ENCODE measurements at places on chromosomes 5 and 9.

GRCh38 chr9:1676771-1677170 lies 338.4 kb upstream of the SMARCA2 start:
- no peak overlapping the region for H3K27ac ChIP-seq
- H3K27me3 ChIP-seq, result no peaks in the 10 kb centered on the region
- no peak overlapping the region for H3K4me3 ChIP-seq

- H3K27ac ChIP-seq, result no peak overlapping the region
- H3K27me3 ChIP-seq, result no peaks in the 10 kb centered on the region
- H3K36me3 ChIP-seq, result no peaks in the 10 kb centered on the region
- no peak for DNase-seq
- no peak overlapping the region for H3K4me3 ChIP-seq
These were observed 34.0 kb upstream of the FGF1 start for GRCh38 chr5:142719836-142720370.

GRCh38 chr9:130866474-130866965 lies 30.1 kb downstream of the QRFP start:
- H3K4me3 ChIP-seq, result no peak overlapping the region
- no peak overlapping the region for H3K27ac ChIP-seq
- H3K27me3 ChIP-seq, result no peaks in the 10 kb centered on the region
- H3K4me1 ChIP-seq, result no peaks in the 10 kb centered on the region
- no peaks in the 10 kb centered on the region for H3K36me3 ChIP-seq
- DNase-seq, result peak; percentile 82

- no peak overlapping the region for H3K27ac ChIP-seq
- no peaks in the 10 kb centered on the region for H3K27me3 ChIP-seq
- H3K36me3 ChIP-seq, result no peaks in the 10 kb centered on the region
- peak; percentile 68 for DNase-seq
These were observed 63.6 kb downstream of the RNF180 start for GRCh38 chr5:64229163-64229774.

GRCh38 chr5:89043676-89044075 lies 160.7 kb upstream of the MEF2C start:
- no peak overlapping the region for H3K27ac ChIP-seq
- no peaks in the 10 kb centered on the region for H3K27me3 ChIP-seq
- no peaks in the 10 kb centered on the region for H3K36me3 ChIP-seq
- no peak overlapping the region for H3K4me3 ChIP-seq
- DNase-seq, result no peak

- H3K4me1 ChIP-seq, result peaks cover 30% of the 10 kb centered on the region
- peak; percentile 80 for DNase-seq
- H3K36me3 ChIP-seq, result peaks cover 53% of the 10 kb centered on the region
- H3K4me3 ChIP-seq, result no peak overlapping the region
These were observed 155.2 kb downstream of the MEF2C start for GRCh38 chr5:88727705-88728313.

DNA sequence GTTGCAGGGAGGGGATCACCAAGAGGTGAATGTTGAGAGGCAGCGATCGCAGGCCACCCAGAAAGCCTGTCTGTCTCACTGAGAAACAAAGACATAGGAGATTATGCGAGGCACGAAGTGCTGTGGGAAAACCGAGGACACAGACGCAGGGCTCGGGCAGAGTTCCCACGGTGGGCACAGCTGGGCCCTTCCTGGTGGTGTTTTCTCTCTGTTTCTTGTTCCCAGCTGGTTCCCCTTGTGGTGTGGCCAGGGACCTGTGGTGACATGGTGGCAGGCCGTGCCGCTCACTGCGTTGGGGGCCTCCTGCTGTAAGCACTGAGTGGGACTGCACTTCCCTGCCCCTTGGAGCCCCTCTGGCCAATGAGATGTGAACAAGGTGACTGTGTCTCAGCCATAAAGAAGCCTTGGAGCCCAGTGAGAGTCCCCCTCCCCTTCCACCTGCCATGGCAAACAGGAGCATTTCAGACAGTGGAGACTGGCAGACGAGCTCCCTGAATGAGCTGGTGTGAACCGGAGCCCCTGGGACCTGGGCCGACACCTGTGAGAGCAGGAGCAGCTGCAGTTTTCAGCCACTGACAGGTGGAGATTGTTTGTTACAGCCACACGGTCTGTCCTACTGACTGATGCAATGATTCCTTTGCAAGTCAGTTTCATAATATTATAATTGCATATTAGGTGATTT lies 13.2 kb upstream of the IRX4 start:
- no peaks in the 10 kb centered on the region for H3K4me1 ChIP-seq
- no peaks in the 10 kb centered on the region for H3K36me3 ChIP-seq
- no peaks in the 10 kb centered on the region for H3K27me3 ChIP-seq
- H3K27ac ChIP-seq, result no peak overlapping the region

- H3K36me3 ChIP-seq, result no peaks in the 10 kb centered on the region
- H3K4me1 ChIP-seq, result peaks cover 8% of the 10 kb centered on the region
- DNase-seq, result no peak
- no peak overlapping the region for H3K27ac ChIP-seq
These were observed 6.3 kb upstream of the FAF2 start for GRCh38 chr5:176441921-176442323.

- DNase-seq, result no peak
- H3K4me3 ChIP-seq, result no peak overlapping the region
- peaks cover 5% of the 10 kb centered on the region for H3K4me1 ChIP-seq
- H3K27ac ChIP-seq, result no peak overlapping the region
- no peaks in the 10 kb centered on the region for H3K36me3 ChIP-seq
These were observed 131.7 kb downstream of the SUSD1 start for GRCh38 chr9:112043423-112043822.

DNA sequence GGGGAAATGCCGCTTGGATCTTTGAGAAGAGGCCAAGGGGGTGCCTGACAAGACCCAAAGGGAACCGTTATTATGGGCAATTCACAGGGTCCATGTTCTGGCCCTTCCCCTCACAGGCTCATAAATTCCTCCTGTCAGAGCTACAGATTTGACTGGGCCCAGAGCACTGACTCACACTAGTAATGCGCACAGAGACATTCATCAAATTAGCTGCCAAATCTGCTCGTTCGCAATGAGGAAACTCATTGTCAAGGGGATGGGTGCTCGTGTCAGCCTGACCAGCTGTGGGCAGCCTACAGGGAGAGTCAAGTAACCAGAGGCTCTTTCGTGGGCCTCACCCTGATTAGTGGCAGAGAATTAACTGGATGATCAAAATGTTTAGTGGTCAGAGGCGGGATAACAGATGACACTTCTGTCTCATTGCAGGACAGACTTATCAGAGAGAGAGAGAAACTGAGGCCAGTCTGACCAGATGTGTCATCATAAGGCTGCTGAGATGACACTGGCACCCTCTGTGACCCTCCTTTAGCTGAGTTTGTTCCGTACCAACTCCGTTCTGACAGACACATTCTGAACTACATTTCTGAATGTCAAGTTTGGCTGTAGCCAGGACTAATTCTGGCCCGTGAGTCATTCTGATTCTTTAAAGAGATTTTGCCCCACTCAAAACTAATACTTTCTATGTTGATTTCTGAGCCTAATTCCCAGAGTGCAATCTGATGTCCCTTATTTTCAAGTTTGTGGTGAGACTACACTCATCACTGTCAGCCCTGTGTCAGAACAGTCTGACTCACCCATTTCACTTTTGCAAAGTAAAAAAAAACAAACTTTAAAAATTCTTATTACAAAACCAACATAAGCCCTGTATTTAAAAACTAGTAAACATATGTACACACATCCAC lies 377.1 kb downstream of the ACTL7B start:
- DNase-seq, result no peak
- no peak overlapping the region for H3K4me3 ChIP-seq
- H3K4me1 ChIP-seq, result no peaks in the 10 kb centered on the region
- H3K27ac ChIP-seq, result no peak overlapping the region

DNA sequence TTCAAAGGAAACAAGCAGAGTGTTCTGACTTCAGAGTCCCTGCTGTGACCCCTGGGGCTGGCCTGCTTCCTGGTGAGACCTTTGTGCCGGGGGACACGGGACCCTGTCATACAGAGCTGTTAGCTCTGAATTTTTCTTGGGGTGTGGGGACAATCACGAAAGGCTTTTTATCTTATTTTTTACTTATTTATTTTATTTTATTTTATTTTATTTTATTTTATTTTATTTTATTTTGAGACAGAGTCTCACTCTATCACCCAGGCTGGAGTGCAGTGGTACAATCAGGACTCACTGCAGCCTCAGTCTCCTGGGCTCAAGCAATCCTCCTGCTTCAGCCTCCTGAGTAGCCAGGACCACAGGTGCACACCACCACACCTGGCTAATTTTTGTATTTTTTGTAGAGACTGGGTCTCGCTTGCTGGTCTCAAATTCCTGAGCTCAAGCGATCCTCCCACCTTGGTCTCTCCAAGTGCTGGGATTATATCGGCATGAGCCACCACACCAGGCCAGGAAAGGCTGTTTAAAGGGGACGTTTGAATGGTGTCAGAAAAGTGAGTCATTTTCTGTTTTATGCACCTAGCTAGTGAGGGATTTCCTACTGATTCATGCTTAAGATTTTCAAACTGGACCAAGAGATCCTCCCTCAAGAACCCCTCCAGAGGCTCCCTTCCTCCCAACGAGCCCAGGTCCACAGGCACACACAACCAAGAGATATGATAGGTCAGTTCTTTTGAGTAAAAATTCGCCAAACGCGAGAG lies 75.7 kb downstream of the OLFM1 start:
- H3K27me3 ChIP-seq, result no peaks in the 10 kb centered on the region
- H3K4me1 ChIP-seq, result no peaks in the 10 kb centered on the region
- DNase-seq, result no peak
- H3K4me3 ChIP-seq, result no peak overlapping the region

- no peak overlapping the region for H3K4me3 ChIP-seq
- H3K4me1 ChIP-seq, result peaks cover 8% of the 10 kb centered on the region
- H3K27ac ChIP-seq, result no peak overlapping the region
- no peak for DNase-seq
These were observed 19.4 kb downstream of the CDKN2AIPNL start for GRCh38 chr5:134392301-134392700.

- no peak overlapping the region for H3K4me3 ChIP-seq
- DNase-seq, result peak; percentile 64
- H3K36me3 ChIP-seq, result no peaks in the 10 kb centered on the region
- no peak overlapping the region for H3K27ac ChIP-seq
- H3K4me1 ChIP-seq, result no peaks in the 10 kb centered on the region
These were observed 41.0 kb upstream of the SLC36A1 start for GRCh38 chr5:151406322-151406947.

DNA sequence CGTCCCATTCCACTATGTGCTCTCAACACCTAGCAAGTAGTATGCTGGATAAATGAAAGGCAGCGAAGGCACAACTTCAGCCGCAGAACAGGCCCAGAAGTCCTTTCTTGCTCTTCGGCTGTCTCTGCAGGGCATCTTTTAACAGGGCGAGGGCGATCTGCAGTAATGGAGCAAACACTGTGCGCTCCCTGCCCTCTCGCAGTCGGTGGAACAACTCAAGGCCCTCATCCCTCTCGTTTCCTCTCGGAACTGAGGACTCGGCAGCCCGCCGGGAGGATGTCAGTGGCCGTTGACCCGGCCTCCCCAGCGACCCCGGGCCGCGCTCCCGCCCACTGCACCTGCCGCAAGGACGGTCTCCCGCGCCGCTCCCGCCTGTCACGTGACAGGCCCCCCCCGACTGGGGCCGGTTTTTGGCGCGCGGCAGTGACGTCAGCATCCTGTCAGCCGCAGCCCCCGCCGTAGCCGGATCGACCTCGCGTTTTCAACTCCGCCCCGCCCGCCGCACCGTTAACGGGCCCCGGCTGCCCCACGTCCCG lies 1.1 kb downstream of the ZNF367 start:
- no peaks in the 10 kb centered on the region for H3K27me3 ChIP-seq
- H3K36me3 ChIP-seq, result no peaks in the 10 kb centered on the region
- peak; percentile 94 for DNase-seq
- H3K4me3 ChIP-seq, result peak overlapping the region; percentile 92
- H3K4me1 ChIP-seq, result peaks cover 63% of the 10 kb centered on the region

DNA sequence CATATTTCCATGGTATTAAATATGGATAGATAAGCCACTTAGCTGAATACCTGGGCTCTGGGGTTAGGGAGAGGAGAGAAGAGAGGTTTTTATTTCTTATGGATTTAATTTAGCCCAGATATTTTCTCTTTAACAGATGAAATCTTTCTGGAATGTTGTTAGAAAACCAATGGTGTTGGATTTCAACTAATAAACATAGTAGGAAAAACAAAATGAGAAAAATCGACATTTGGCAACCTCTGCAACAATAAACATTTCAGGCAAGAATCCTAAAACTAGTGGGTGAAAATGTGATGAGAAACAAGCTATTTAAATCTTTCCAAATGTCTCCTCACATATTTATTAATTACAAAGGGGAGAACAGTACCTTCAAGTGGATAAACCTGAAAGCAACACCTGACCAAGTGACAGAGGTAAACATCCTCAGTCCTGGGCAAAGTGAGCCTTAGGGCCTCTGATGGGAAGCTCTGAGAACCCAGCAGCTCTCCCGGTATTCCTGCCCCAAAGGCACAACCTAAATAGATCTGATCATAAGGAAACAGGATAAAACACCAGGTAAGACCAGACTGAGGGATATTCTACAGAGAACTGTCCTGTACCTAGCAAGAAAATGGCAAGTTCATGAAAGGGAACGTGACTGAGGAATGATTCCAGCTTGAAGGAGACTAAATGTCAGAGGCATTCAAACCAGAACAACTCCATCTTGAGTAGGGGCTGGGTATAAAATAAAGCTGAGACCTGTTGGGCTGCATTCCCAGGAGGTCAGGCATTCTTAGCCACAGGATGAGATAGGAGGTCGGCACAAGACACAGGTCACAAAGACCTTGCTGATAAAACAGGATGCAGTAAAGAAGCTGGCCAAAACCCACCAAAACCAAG lies 163.7 kb downstream of the ESM1 start:
- H3K36me3 ChIP-seq, result no peaks in the 10 kb centered on the region
- H3K4me1 ChIP-seq, result no peaks in the 10 kb centered on the region
- H3K27me3 ChIP-seq, result no peaks in the 10 kb centered on the region
- DNase-seq, result no peak
- no peak overlapping the region for H3K27ac ChIP-seq

- no peak for DNase-seq
- H3K36me3 ChIP-seq, result no peaks in the 10 kb centered on the region
- H3K4me3 ChIP-seq, result no peak overlapping the region
- no peaks in the 10 kb centered on the region for H3K27me3 ChIP-seq
- H3K27ac ChIP-seq, result no peak overlapping the region
These were observed 70.4 kb downstream of the GADD45G start for GRCh38 chr9:89675058-89675742.

- no peaks in the 10 kb centered on the region for H3K36me3 ChIP-seq
- no peak overlapping the region for H3K27ac ChIP-seq
- no peak overlapping the region for H3K4me3 ChIP-seq
- no peak for DNase-seq
These were observed 22.0 kb upstream of the ARHGEF28 start for GRCh38 chr5:73603998-73604397.

DNA sequence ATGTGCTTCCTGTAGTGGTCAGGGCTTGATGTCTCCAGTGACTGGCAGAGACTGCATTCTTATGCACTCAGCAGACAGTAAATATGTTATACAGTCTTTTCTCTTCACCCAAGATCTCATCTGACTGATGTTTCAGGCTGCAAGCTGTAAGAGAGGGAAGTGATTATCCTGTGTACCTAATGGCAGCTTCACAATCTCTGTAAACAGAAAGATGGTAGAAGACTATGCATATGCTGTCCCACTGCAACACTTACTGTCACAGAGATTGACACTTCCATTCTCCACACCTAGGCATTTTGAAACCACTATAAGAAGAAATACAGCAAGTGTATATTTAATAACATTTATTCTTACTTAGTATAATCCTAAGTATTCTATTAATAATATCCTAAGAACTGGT lies 97.6 kb upstream of the ANXA1 start:
- no peaks in the 10 kb centered on the region for H3K36me3 ChIP-seq
- H3K27ac ChIP-seq, result no peak overlapping the region
- no peak for DNase-seq
- H3K4me1 ChIP-seq, result no peaks in the 10 kb centered on the region
- no peaks in the 10 kb centered on the region for H3K27me3 ChIP-seq
